Hematopoietic multipotent progenitor cell treated with erythropoietin and hydrocortisone succinate and interleukin-3 and kit ligand, for 15 days (in vitro differentiated cells): ENCODE measurements at places on chromosomes 7 and 10.

GRCh38 chr7:25846722-25847121 lies 305.3 kb upstream of the NFE2L3 start:
- no peak for DNase-seq

DNA sequence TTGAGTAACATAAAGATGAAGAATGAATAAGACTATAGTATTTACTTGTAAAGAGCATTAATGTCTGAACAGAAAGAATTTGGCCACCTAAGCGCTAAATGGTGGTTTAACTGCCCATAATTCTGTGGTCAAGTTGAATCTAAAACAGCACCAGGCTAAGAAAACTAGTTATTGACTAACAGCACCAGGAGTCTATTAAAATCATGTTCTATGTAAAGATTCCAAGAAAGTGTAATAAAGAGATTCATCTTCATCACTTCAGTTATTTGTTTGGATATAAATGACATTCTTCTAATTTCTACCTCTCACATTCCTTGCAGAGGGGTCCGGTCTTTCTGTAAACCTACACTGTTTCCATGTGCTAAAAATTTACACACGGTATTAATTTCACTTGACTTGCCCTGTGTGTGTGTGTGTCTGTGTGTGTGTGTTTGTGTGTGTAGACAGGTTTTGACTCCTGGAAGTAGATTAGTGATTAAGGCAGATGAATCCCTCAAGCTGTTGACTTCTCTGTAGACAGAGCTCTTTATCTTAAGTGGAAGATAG lies 84.4 kb downstream of the KLF6 start:
- DNase-seq: no peak

DNA sequence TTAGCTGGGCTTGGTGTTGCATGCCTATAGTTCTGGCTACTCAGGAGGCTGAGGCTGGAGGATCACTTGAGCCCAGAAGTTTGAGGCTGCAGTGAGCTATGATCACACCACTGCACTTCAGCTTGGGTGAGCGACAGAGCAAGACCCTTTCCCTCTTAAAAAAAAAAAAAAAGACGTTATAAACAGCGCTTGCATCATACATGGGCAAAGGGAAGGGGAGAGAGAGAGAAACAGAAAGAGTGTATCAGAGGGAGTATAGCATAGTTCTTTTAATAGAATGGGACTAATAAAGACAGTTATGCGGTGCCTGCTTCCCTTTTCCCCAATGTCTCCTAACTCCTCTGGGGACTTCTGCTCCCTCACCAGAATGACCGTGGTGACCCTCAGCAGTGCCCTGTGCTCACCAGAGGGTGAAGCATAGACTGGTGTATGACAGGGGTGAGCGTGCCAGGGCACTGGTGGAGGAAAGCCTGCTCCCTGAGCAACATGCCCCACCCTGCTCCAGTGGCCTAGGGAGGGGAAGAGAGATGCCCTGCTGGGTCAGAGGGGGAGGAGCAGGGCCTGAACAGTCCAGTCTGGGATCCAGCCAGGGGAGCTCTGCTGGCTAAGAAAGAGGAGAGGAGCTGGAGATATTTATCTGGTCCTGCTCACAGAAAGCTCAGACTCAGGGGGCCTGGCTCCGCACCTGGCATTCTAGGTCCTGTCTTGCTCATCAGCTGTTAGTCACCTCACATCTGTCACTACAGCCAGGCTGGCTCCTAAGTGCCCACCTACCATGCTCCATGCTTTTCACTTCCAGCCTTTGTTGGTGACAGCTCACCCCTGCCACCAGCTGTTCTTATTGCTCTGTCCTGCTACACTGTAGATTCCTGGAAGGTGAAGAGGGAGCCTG lies 2.2 kb downstream of the PDZD7 start:
- DNase-seq: no peak

DNA sequence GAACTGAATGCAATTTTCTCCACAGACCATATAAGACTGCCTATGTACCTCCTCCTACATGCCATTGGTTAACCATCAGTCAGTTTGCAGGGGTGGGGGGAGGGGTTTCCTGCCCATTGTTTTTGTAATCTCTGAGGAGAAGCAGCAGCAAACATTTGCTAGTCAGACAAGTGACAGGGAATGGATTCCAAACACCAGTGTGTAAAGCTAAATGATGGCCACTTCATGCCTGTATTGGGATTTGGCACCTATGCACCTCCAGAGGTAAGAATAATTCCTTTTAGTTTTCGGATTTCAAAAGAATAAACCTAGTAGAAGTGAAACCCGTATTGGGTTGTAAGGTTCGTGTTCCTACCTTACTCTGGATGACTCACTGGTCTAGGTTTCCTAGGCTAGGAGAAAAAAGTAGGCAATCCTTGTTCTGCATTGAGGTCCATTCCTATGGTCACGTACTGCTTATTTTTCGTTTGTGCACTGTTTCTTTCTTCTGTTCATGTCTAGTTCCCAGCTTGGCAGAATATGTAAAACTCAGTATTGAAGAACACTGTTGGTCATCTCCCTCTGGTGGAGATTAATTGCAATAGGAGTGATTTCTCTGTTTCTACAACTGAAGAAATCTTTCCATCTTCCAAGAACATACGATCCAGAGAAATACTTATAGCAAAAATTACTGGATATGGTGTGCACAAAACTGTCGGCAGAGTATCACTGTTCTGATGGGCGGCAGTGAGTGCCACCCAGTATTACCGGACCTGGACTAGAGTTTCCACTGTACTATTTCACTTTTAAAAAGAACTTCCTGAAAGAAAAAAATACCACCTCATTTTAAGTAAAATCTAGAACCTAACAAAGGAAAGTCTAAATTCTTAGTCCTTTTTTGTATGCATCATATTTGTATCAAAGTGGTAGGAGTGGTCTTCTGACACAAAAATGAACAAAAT lies at the start of gene AKR1C3:
Gene AKR1C3 (plus strand): TSS at position 150 of the 941 bp plus-strand sequence. CDS start 31 bp downstream, at position 181.
- DNase-seq: peak; percentile 72

DNA sequence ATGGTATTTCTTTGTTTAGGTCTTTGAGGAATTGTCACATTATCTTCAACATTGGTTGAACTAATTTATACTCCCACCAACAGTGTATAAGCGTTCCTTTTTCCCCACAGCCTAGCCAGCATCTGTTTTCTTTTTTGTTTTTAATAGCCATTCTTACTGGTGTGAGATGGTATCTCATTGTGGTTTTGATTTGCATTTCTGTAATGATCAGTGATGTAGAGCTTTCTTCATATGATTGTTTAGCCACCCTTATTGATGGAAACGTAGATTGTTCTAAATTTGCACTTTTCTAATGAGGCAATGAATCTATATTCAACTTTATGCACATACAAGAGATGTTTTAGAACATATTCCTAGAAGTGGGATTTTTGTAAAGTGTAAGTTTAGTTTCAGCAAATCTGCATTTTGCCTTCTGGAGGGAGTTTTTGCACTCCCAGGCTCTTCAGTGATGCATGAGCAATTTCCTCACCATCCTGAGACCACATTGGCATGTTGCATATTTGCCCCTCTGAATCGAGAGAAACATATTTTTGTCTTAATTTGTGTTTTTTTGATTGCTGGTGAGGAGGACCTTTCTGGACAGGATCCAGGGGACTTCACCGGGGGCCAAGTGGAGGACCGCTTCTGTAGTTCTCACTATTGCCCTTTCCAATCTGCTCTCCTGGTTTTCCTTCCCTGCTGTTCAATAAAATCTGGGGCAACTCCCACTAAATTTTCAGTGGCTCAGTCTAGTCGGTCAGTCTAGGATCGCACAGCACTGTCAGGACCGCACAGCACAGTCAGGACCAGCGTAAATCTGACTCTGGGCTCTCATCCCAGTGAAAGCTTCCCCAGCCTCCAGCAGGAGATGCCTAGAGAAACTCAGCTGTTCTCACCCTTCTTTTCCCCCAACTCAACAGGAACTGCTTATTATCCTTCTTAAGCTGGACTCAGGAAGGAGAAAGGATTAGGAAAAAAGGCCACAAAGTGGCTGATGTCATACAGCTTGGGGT lies 157.0 kb downstream of the PTPN20 start:
- DNase-seq: no peak

GRCh38 chr7:25565949-25566348 lies 337.7 kb upstream of the NPVF start:
- DNase-seq: peak; percentile 73

GRCh38 chr10:34697351-34698247 lies 117.5 kb downstream of the PARD3 start:
- no peak for DNase-seq

DNA sequence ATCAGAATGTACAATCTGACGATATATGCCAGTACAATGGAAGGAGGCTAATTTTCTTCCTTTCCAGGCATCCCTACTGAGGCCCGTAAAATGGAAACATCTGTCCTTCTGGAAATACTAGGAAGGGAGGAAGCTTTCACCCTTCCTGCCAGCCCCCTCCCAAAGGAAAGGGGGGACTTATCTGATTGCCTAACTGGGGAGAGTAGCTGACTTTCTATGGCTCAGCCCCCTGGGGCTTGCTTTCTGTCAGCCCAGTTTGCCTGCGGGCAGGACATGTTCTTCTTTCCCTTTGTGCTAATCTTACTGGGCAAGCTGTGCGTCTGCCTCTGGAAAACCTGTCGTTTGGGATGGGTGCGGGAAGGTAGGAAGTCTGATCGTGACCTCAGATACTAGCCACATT lies 508.9 kb downstream of the SUGCT start:
- DNase-seq: no peak

DNA sequence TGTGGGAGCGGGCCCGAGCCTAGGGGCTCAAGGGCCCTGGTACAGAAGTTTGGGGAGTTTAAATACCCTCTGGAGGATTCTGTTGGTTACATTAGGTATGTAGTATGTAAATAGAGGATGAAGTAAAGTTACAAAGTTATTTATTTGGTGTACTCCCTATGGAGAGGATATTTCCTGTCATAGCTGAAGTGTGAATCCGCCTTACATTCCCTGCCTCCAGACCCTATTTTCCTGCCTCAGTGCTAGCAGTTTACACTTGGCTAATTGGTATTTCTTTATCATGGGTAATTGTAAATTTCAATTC lies 60.6 kb upstream of the KLF14 start:
- DNase-seq: no peak

DNA sequence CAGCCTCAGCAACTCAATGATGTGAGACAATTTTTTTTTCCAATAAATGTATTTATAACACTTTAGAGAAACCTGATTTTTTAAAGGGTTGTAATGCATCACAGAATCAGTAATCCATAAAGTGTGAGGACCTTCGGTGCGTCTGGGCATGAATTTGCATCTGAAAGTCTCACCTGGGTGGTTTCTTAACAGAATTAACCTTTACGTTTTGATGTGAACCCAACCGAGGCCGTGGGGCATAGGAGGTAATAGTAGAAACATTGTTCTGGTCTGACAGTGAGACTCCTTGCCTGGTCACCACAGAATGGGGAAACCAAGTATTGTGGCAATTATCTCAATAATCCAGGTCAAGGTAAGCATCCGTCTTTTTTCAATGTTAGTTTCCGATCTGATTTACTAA lies 114.6 kb downstream of the PRKCQ start:
- no peak for DNase-seq

GRCh38 chr10:71086439-71087080 lies 125.8 kb upstream of the UNC5B start:
- DNase-seq: no peak

DNA sequence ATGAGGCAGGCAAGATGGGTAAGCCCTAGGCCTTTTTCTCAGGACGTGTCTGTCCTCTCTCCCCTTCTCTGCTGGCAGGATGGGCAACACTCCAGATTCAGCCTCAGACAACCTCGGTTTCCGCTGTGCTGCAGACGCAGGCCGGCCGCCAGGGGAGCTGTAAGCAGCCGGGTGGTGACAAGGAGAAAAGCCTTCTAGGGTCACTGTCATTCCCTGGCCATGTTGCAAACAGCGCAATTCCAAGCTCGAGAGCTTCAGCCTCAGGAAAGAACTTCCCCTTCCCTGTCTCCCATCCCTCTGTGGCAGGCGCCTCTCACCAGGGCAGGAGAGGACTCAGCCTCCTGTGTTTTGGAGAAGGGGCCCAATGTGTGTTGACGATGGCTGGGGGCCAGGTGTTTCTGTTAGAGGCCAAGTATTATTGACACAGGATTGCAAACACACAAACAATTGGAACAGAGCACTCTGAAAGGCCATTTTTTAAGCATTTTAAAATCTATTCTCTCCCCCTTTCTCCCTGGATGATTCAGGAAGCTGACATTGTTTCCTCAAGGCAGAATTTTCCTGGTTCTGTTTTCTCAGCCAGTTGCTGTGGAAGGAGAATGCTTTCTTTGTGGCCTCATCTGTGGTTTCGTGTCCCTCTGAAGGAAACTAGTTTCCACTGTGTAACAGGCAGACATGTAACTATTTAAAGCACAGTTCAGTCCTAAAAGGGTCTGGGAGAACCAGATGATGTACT lies 13.1 kb downstream of the PHKG1 start:
- DNase-seq: no peak

DNA sequence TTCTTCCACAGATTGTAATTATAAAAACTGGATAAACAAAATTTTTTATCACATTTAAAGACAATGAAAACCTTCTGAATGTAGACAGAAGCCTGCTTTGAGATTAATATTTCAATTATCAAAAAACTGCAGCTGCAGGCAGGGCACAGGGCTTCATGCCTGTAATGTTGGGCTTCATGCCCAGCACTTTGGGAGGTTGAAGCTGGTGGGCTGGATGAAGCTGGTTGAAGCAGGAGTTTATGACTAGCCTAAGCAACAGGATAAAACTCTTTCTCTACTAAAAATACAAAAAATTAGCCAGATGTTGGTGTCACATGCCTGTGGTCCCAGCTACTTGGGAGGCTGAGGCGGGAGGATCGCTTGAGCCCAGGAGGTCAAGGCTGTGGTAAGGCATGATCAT lies 41.2 kb downstream of the PDZD8 start:
- peak; percentile 66 for DNase-seq

DNA sequence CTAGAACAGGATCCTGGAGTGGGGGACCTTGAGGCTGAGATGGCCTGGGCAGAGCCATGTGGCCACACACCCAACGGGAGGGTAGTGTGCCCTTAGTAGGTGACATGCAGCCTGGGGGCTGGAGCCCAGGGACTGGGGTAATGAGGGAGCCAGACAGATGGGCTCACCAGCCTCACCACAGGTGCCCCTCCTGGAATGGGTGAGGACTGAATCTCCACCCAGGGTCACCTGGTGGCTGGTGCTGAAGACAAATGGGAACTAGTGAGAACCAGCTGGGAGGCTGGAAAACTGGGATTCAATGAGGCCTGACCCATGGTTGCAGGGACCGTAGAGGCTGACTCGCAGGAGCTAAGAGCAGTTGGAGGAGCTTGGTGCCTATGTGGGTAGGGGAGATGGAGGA lies 6.1 kb downstream of the ZP3 start:
- no peak for DNase-seq

DNA sequence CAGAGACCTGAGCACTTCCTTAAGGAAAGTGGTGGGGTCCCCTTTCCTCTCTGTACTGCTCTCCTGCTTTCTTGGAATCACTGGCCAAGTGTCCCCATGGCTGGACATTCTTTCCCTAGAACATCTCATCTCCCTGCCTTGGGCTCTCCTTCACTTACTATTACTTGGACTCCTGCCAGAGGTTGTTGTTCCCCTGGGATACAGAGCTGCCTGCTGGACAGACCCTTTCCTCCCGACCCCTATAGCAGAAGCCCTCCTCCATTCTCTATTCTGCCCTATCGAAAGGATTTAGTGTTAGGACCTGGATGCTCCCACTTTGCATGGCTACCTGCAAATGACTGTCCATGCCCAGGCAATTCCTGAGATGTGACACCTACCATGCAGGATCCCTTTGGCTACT lies 164.3 kb upstream of the PODXL start:
- DNase-seq: no peak
